ENCODE measurements at places on chromosomes 16 and 17.

DNA sequence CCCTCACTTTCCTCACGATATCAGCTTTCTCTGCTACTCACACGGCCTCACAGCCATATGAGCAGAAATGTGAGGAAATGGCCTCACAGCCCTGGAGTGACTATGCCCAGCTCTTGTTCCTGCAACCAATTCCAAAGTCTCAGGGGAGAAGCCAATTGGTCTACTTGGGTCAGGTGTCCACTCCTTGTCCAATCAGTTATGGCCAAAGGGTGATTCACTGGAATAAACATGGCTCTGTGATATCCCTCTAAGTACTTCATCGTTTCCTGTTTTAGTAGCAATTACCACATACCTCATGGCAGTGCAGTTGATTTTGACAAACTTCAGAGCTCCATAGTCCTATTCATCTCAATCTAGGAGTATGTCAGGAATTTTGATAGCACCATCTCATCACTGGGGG, 195.4 kb downstream of the KATNIP start:
- DNase-seq, result no peak

- no peak for DNase-seq
Measured at GRCh38 chr17:76416457-76416856, 32.0 kb downstream of the SPHK1 start.

DNA sequence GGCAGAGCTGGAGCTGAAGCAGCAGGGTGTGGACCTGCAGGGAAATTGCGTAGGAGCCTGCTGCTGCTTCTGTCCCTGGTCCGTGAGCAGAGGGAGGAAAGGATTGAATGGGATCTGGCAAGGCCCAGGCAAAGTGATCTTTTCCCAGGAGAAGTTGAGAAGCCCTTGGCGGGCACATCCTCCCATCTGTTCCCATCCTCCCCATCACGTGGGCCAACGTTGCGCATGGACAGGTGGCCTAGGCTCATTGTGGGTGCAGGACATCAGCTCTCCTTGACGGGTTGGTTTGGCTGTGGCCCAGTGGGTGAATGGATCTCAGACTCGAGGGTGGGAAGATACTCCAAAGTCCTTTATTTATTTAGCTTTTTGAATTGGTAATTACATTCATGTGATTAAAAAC, 29.4 kb upstream of the POLR3E start:
- no peak for DNase-seq

DNA sequence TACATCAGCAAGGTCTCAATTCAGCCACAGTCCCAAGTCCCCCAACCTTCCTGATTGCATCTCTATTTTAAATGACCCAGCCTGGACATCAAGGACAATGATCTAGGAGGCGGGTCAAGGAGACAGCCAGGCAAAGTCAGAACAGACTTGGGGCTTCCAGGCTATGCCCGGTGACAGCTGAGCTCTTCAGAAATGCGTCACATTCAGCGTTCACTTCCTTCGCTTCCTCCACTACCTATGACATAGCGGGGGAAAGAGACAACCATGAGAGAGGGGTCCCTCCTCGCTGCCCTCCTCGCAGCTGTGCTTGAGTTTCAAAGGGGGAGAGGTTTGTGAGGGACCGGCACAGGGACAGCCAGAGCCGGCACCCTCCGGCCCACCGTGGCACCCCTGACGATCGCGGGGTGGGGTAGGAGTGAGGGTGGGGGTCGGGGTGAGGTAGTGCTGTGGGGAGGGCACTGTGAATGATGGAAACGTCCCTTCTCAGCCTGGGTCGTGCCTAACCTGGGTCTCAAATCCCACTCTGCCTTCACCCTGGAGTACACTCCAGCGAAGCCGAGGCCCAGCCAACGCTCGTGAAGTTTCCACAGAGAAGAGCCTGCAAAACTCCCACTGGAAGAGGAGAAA, 12.3 kb upstream of the LGALS3BP start:
- DNase-seq, result no peak

GRCh38 chr17:19285213-19285900, 48.2 kb downstream of the EPN2 start:
- DNase-seq, result no peak

Data from stimulated activated CD8-positive, alpha-beta memory T cell treated with anti-CD3 and anti-CD28 coated beads, Interleukin-2, amount 100 ng/mL, for 48 hours (primary cell).